ENCODE measurements at places on chromosomes 2 and 18.

DNA sequence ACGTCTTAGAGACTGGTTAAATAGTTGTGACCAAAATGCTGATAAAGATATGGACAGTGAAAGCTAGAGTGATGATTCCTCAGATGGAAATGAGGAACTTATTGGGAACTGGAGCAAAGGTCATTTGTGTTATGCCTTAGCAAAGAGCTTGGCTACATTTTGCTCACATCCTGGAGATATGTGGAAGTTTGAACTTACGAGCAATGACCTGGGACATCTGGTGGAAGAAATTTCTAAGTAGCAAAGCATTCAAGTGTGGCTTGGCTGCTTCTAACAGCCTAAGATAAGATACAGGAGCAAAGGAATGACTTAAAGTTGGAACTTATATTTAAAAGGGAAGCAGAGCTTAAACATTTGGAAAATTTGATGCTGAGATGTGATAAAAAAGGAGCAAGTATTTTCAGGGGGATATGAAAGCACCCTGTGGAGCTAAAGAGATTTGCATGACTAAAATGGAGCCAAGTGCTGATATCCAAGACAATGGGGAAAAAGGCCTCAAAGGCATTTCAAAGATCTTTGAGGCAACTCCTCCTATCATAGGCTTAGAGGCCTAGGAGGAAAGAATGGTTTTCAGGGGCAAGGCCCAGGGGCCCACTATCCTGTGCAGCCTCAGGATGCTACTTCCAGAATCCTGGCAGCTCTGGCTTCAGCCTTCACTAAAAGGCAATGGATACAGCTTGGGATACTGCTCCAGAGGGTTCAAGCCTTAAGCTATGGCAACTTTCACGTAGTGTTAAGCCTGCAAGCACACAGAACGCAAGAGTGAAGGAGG is 124.1 kb upstream of the KLHL14 start:
- DNase-seq: no peak

- no peak for DNase-seq
Measured at GRCh38 chr18:8668381-8668780, 37.0 kb upstream of the MTCL1 start.

DNA sequence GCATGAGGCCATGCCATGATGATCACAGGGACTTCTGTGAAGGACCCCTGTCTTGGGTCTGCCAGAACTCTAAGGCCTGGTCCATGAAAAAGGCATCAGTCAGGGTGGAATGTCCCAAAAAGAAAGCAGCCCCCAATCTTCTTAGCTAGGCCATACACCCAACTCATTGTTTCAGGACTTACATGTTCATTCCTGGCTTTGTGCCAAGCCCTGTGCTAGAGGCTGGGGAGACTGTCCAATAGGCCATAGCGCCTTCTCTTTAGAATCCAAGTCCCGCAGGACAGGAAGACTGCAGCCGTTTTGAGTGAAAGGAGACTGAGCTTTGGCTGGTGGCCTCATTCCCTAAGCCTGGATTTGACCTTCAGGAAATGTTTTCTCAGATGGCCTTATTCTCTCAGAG is 247.3 kb downstream of the PRKCE start:
- no peak for DNase-seq

DNA sequence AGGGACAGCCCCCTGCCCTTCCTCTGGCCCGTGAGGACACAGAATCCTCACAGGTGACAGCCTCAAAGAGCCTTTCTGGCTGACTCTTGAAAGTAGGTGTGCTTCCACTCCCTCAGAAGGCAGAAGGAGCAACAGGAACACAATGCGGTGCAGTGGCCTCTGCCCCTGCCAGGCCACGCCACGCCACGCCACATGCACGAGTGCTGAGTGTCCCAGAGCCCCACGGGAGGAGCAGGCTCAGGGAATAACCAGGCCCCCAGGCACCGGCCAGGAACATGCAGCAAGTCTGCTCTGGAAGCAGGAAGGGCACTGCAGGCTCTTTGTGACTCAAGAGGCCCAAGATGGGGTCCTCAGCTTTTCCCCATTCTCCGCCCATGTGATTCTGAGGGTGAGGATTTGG is 18.1 kb upstream of the CCDC74B start:
- DNase-seq: no peak

DNA sequence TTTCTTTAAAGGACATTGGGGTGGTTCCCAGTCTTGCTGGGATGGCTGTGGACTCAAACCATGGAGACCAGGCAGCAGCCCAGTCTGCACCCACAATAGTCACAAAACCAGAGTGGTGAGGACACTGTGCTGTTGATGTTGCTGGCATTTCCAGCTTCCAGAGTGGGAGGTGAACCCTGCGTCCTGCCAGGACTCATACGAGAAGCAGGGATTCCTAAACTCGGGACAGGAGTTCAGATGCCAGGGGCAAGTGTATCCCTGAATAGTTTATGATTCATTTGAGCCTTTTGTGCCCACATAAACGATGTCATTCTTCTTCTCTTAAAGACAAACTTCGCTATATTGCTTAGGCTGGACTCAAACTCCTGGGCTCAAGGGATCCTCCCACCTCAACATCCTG is 62.8 kb downstream of the TCF7L1 start:
- no peak for DNase-seq

GRCh38 chr2:237262838-237263771 is 150.9 kb downstream of the COL6A3 start:
- DNase-seq: peak; percentile 60

DNA sequence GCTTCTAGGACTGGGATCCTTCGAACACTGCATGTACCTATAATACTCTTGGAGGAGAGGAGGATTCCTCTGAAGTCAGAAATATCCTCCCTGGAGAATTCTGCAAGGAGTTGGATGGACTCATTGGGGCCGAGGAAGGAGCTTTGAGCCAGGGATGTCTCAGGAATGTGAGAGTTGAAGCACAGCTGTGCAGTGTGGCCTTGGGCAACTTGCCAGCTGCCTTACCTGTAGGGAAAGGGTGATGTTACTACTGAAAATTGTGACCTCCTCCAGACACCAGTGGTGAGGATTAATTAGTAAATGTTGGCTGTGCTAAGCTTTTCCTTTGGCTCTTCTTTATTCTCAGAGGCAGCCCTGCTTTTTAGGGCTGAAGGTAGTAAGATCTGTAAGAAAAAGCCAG is 41.4 kb downstream of the FMNL2 start:
- no peak for DNase-seq

GRCh38 chr2:99890568-99891427 is 251.6 kb downstream of the AFF3 start:
- no peak for DNase-seq

DNA sequence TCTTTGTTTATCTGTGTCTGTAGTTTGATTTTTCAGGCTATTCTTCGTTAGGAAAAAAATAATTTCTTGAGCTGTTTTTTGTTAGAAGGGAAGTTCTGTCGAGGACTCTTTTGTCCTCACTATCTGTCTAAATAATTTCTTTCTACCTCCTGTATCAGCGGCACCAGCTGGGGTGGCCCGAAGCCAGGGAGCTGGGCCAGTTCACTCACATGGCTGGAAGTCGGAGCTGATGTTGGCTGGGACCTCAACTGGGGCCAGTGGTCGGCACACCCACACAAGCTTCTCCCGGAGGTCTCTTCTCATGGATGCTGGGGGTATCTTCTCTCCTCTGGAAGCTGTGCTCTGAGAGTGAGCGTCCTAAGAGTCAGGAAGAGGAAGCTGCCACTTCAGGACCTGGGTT is 8.0 kb upstream of the PDIA6 start:
- DNase-seq: no peak

DNA sequence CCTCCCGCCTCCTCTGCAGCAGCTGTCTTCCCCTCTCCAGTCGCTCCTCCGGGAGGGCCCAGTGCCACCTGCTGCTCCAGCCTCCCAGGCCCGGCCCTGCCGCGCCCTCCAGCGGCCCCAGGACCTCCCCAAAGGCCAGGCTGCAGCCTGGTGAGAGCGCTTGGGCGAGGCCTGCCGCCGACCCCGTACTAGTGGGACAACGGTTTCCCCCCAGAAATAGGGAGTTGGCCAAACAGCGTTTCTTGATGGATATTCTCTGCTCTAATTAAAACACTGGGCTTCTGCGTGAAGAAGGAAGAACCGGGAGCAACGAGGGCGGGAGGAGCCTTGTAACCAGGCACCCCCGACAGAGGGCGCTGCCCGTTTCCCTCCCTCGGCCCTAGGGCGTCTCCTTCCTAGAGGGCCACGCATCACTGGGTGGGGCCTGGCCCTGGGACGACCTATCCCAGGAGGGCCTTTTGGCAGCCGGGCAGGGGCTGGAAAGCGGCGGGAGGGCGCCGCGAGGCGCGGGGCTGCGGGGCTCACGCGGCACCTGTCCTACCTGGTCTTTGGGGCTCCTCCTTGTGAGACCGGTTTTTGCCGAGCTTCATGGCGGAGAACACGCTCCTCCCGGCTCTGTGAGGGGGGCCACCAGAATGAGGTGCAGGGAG is 25.4 kb upstream of the OTOF start:
- peak; percentile 93 for DNase-seq

DNA sequence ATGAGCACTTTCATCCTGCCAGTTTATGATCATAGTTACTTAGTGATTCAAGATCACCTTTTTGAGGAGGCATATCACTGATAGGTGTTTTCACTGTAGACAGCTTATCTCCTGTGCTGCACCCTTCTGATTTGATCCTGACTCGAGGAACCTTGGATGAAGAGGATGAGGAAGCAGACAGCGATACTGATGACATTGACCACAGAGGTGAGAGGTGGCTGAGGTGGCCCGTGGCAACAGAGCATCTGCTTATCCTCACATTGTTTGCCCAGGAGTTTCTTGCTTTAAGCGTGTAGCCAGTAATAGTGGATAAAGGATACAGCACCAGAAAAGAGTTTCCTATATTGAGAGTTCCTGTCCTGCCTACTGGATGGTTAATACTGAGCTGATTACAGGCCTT is 15.7 kb downstream of the SUPT7L start:
- DNase-seq: no peak

GRCh38 chr18:1435487-1435886 is 530.8 kb downstream of the ADCYAP1 start:
- DNase-seq: no peak

GRCh38 chr2:70043252-70043875 is 43.9 kb upstream of the PCBP1 start:
- no peak for DNase-seq

DNA sequence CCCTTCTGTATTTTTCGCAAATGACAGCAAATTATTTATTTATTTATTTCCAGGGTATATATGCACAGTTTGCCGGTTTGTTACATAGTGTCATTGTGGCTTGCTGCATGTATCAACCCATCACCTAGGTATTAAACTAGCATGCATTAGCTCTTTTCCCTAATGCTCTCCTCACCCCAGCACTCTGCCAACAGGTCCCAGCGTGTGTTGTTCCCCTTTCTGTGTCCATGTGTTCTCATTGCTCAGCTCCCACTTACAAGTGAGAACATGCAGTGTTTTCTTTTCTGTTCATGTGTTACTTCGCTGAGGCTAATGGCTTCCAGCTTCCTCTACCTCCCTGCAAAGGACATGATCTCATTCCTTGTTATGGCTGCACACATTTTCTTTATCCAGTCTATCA is 592.3 kb downstream of the TRIB2 start:
- no peak for DNase-seq

GRCh38 chr2:148042219-148042618 is 21.3 kb downstream of the MBD5 start:
- no peak for DNase-seq

DNA sequence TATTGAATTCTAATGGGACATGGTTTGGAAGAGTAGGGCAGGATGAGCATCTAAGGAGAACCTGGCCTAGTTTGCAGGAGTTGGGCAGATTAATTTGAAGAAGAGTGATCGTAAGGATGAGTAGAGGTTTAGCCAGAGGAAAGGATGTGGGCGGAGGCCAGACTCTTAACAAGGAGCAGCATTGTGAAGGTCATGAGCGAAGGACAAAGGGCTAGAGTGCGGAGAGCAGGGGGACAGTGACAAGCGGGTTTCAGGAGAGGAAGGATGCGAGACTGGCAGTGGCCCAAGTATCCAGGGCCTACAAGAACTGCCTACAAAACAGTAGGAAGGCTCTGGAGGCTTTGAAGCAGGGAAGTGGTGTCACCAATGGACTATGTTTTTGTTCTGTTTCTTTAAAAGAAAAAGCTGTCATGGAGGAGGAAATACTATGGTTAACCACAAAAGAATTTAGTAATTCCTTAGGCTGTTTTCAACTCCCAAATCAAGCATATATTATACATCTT is 20.1 kb downstream of the SLC66A3 start:
- peak; percentile 26 for DNase-seq

GRCh38 chr2:176768185-176768584 is 444.4 kb upstream of the HNRNPA3 start:
- DNase-seq: peak; percentile 4

- DNase-seq: no peak
Measured at GRCh38 chr2:200814276-200814815, 2.6 kb downstream of the BZW1 start.

DNA sequence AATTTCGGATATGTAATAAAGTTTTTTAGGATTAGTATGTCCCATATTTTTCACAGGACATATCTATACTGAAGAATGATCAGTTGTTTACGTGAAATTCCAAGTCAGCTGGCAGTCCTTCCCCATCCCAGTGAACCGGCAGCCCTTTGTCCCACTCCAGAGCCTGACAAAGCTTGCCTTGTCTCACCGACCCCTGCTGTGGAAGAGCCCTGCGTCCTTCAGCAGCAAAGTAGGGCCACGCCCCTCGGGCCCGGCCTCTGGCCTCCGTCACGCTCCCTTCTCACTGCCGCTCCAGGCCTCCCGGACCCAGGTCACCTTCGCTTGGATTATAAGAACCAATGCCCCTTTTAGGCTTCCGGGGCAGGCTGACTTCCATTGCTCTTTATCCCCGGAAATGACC is 89.8 kb upstream of the TGIF1 start:
- DNase-seq: no peak

- DNase-seq: no peak
Measured at GRCh38 chr2:71715951-71716696, 262.8 kb downstream of the DYSF start.

- no peak for DNase-seq
Measured at GRCh38 chr2:202609381-202610145, 25.2 kb upstream of the FAM117B start.

DNA sequence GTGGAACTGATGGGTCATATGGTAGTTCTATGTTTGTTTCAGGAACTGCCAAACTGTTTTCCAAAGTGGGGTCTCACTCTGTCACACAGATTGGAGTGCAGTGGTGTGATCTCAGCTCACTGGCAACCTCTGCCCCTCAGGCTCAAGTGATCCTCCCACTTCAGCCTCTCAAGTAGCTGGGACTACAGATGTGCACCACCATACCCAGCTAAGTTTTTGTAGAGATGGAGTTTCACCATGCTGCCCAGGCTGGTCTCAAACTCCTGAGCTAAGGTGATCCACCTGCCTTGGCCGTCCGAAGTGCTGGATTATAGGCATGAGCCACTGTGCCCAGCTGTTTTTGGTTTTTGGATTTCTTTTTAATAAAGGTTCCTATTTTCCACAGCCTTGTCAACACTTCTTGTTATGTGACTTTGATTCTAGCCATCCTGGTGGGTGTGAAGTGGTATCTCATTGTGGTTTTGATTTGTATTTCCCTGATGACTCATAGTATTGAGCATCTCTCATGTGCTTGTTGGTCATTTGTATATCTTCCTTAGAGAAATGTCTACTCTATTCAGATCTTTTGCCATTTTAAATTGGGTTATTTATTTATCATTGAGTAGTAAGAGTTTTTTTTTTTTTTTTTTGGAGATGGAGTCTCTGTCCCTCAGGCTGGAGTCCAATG is 22.8 kb downstream of the NPC1 start:
- DNase-seq: no peak

All from Daoy (cell line).